NCI-H345 (cell line): ENCODE measurements at places on chromosomes 1 and 21.

DNA sequence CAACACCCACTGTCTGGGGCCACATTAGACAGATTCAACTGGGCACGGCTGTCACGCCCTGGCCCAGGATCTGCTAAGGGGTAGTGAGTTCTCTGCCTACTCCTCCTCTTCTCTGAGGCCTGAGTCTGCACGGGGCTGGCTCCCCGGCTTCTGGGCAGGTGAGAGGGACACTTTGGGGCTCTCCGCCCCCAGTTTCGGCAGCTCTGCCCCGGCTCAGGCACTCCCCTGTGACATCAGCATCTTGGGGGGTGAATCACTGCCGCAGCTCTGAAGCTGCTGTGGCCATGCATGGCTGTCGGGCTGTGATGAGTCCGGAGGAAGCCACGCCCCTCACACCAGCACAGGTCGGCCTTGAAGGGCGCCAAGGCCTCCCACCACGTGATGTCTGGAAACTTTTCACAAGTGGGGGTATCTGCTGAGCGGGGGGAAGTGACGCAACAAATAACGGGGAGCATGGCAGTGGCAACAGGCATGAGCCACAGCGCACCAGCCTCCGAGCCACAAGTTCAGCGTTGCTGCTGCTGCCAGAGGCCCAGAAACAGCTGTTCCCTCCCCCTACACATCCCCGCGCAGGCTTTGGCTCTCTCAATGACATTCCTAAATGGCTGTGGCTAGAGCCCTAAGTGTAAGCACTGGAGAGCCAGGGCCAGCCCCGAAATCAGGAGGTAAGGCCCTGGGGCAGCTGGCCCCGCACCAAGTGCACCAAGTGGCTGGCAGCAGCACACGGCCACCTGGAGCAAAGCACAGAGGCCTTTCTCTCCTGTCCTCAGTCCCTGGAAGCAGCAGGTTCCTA, 26.3 kb downstream of the ZBTB17 start:
- no peak for DNase-seq

GRCh38 chr1:20401405-20402010, 84.5 kb downstream of the CAMK2N1 start:
- DNase-seq: no peak

DNA sequence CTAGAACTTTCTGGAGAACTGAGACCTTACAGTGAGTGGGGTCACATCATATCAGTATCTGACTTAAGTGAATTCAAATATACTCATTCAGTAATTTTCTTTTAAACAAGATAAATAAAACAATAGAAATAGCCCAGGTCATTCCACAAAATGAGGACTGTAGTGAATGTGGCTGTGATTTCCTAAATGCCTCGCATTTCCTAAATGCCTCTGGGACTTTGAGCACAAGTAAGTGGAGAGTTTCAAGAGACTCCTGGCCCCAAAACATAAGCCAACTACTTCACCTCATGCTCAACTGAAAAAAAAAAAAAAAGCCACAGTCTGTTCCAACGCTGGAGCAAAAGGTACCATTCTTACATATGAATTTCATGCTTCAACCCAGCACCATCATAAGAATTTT, 81.5 kb downstream of the ZNF281 start:
- DNase-seq: no peak

GRCh38 chr1:101267082-101267481, 30.3 kb downstream of the S1PR1 start:
- no peak for DNase-seq

DNA sequence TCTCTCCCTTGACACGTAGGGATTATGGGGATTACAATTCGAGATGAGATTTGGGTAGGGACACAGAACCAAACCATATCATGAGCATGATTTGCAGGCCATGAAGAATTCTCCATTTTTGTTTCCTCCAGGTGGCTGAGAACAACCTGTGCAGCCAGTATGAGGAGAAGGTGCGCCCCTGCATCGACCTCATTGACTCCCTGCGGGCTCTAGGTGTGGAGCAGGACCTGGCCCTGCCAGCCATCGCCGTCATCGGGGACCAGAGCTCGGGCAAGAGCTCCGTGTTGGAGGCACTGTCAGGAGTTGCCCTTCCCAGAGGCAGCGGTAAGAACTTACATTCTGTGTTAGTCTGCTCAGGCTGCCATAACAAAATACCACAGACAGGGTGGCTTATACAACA, 9.7 kb downstream of the MX1 start:
- no peak for DNase-seq

DNA sequence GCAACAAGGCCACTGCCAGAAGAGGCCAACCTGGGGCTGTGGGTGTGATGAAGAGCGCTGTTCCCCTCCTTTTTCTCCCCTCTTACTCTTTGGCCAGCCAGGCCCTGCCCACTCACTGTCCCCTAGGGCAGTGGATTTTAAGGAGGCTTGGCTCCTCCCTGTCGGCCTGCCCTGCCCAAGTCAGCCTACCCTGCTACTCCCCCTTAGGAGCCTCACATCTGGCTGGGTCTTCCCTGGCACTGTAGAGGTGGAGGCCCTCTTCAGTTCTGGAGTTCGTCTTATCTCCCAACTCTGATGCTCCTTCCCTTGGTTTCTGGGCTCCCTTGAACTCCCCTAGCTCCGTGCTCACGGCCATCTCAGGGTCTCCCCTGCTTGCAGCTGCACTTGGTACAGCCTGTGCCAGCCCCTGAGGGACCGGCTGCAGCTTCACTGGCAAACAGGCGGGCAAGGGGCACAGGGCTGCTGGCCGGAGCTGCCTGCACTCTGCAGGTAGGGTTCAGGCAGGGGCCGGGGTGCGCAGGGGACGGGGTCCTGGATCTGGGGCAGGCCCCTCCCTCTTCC, 4.0 kb downstream of the AMPD2 start:
- DNase-seq: no peak

GRCh38 chr1:210483821-210484220, 155.1 kb downstream of the HHAT start:
- no peak for DNase-seq

GRCh38 chr1:219837994-219838294, 90.4 kb downstream of the SLC30A10 start:
- no peak for DNase-seq
